Midbrain (tissue), 1 donor: ENCODE measurements at places on chromosomes 4 and X.

DNA sequence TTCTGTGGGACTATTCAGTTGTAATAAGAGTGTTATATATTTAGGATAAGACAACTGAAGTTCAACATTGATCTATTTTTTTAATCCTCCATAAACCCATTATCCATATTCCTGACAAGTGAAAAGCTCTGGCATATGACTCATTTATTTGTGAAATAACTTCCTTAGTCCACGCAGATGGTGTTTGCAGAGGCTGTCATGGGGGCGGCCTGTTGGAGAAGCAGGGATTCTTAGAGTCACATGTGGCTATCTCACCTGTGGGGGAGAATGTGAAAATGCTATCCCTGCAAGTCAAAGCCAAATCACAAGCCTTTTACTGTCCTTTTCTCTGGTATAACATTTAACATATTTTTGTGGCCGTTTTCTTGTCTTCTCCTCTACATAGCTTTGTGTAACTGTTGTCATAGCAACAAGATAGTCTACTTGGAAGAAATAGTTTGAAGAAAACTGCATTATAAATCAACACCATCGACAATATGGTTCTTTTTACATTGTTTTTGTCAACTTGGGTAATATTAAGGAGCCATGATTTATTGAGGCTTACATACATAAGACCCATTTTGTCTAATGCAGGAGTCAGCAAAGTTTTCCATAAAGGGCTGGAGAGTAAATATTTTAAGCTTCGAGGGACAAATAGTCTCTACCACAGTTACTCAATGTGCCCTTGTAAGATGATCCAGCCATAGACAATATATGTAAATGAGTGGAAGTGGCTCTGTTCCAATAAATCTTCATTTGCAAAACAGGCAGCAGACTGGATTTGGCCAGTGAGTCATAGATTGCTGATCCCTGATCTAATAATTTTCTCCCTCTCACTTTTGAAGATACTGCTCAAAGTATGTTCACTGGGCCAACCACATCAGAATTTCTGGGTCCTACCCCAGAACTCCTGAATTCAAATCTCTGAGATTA, 395.0 kb downstream of the DTHD1 start:
- DNase-seq: no peak

DNA sequence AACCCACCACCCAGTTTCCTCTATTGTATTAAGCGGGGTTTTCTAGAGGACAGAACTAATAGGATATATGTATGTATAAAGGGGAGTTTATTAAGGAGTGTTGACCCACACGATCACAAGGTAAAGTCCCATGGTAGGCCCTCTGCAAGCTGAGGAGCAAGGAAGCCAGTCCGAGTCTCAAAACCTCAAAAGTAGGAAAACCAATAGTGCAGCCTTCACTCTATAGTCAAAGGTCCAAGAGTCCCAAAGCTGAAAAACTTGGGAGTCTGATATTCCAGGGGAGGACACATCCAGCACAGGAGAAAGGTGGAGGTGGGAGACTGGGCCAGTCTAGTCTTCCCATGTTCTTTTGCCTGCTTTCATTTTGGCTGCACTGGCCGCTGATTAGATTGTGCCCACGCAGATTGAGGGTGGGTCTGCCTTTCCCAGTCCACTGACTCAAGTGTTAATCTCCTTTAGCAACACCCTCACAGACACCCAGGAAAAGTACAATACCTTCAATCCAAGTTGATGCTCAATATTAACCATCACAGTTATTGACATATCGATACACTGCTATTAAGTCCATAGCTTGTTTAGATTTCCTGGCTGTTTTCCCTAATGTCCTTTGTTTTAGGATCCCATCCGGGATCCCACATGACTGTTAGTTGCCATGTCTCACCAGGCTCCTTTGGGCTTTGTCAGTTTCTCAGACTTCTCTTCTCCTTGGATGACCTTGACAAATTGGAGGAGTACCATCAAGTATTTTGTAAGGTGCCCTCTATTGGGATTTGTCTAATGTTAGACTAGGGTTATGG, 12.2 kb downstream of the UCHL1 start:
- DNase-seq: no peak

DNA sequence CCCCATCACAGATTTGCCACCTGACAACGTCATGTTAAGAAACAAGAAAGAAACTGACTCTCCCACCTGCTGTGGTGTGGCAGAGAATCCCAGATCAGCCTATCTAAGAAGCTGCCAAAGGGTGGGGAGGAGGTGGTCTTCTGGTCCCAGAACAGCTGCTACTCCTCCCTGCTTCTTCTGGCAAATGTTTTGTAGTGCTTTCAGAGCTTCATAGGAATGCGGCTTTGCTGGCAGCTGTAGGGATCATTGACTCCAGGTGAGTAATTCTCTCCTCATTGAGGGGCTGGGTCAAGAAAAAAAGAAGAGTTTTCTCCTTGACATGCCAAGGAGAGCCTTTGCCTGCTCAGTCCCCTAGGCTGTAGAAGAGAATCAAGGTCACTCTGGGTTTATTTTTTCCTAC, 23.3 kb downstream of the NRK start:
- DNase-seq: no peak

GRCh38 chr4:185987961-185988627, 80.9 kb upstream of the TLR3 start:
- no peak for DNase-seq

DNA sequence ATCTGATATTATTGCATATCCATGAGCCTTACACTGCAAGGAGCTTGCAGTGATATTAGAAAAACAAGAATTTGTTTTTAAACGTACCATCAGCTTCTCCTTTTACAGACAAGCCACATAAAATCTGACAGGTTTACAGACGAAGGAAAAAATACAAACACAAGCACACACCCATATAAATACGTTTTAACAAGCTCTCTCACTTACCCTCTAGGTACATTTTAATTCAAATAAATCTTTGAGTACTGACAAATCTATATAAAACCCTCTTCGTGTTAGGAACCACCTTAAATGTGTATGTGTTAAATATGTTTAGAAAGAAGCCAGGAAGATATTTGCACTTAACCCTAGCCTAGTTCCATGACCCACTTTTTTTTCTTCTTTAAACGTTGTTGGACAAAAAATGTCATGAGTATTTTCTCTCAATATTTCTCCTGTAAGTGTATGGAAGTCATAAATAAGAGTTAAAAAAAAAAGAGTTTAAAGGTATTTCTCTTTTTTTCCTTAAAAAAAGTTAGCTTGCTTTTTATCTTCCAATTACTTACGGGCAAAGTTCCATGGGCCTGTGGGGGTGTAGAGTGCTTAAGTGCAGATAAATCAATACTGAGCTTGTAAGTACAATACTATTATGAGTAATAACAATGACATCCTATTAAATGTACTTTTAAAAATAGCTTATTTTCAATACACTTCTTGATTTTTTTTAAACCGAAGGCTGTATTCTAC, 1.5 kb downstream of the ARAP2 start:
- no peak for DNase-seq

DNA sequence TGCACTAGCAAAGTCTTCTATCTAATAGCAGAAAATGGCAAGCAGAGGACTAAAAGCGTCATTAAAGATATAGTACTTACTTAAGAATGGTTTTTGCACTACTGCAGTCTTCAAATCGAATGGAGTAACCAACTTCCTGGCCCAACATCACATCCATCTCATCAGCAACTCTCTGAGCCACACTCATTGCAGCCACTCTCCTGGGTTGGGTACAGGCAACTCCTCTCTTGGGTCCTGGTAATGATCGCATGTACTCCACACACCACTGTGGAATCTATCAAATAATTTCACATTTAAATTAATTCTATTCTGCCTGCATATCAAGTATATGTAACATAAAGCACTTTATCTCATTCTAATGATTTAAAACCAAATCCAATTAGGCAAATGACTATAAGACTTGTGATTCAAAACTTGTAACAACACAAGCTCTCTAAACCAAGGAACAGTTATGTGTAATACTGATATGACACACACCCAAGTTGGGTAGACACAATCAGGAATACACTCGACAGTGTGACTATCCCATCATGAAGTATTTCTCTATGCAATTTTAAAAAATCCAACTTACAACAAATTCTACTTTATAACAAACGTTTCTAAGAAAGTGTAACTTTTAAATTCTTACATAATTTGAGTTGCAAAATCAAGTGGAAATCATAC, 13.6 kb downstream of the DHX15 start:
- no peak for DNase-seq
